ENCODE measurements at places on chromosomes 3 and 15.

GRCh38 chr3:138875754-138876664, 41.3 kb upstream of the PIK3CB start:
- DNase-seq, result no peak

- DNase-seq, result no peak
Measured at GRCh38 chr3:150890831-150891230, 14.4 kb downstream of the MINDY4B start.

- DNase-seq, result no peak
Measured at GRCh38 chr3:134772011-134772410, 23.0 kb upstream of the EPHB1 start.

GRCh38 chr3:189655617-189656016, 24.4 kb downstream of the TP63 start:
- no peak for DNase-seq

GRCh38 chr3:46677411-46677726, 16.1 kb downstream of the ALS2CL start:
- no peak for DNase-seq

- DNase-seq, result no peak
Measured at GRCh38 chr3:16289144-16289889, 24.3 kb downstream of the OXNAD1 start.

GRCh38 chr3:135106445-135106844, 311.4 kb downstream of the EPHB1 start:
- DNase-seq, result peak; percentile 13

- no peak for DNase-seq
Measured at GRCh38 chr15:88174571-88174970, 82.0 kb downstream of the NTRK3 start.

GRCh38 chr3:192005989-192006388, 545.0 kb downstream of the PYDC2 start:
- DNase-seq, result no peak

GRCh38 chr3:29506502-29506901, 225.6 kb downstream of the RBMS3 start:
- DNase-seq, result no peak

- DNase-seq, result no peak
Measured at GRCh38 chr3:186949281-186949982, 19.1 kb downstream of the ST6GAL1 start.

GRCh38 chr15:78993931-78994530, 49.2 kb upstream of the CTSH start:
- DNase-seq, result no peak

DNA sequence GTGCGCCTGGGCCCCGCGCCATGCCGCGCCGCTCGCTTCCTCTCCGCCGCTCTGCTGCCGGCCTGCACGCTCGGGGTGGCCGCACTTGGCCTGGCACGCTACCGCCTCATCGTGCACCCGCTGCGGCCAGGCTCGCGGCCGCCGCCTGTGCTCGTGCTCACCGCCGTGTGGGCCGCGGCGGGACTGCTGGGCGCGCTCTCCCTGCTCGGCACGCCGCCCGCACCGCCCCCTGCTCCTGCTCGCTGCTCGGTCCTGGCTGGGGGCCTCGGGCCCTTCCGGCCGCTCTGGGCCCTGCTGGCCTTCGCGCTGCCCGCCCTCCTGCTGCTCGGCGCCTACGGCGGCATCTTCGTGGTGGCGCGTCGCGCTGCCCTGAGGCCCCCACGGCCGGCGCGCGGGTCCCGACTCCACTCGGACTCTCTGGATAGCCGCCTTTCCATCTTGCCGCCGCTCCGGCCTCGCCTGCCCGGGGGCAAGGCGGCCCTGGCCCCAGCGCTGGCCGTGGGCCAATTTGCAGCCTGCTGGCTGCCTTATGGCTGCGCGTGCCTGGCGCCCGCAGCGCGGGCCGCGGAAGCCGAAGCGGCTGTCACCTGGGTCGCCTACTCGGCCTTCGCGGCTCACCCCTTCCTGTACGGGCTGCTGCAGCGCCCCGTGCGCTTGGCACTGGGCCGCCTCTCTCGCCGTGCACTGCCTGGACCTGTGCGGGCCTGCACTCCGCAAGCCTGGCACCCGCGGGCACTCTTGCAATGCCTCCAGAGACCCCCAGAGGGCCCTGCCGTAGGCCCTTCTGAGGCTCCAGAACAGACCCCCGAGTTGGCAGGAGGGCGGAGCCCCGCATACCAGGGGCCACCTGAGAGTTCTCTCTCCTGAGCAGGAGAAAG, 951 bp downstream of the GPR62 start:
- DNase-seq, result peak; percentile 61

- no peak for DNase-seq
Measured at GRCh38 chr3:102159810-102160451, 274.9 kb upstream of the ZPLD1 start.

DNA sequence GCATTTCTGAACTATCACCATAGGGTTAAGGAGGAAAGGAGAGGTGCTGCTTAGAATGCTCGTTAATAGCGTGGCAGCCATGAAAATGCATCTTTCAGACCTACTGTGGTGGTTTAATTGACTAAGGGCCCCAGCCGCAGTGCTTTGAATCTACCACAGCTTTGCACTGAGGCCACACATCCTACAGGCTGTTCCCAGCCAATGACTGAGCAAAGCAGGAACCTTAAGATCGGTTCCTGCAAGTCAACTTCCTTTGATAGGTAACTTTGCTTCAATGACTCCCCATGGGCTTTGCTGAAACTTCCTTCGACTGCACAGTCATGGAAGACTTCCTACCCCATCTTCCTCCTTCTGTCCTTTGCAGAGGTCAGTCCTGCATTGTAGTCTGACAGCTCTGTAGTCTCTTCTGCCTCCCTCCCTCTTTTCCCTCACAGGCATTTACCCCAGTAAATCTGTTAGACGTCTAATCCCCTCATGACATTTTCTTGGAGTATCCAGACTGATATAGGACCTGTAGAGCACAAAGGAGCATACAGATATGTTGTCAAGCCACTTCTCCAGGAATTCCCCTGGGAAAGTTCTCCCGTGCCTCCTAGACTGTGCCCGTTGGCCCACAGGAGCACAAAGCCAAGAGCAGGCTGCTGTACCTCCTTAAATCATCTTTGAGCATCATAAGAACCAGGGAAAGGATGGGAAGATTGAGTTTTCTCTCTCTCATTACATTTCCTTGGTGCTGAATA, 2.6 kb upstream of the BCL2A1 start:
- peak; percentile 77 for DNase-seq

- no peak for DNase-seq
Measured at GRCh38 chr3:172367205-172368105, 80.8 kb downstream of the GHSR start.

- no peak for DNase-seq
Measured at GRCh38 chr3:172279191-172279640, 169.0 kb downstream of the GHSR start.

GRCh38 chr3:110989446-110989845, 82.2 kb upstream of the NECTIN3 start:
- DNase-seq, result no peak

DNA sequence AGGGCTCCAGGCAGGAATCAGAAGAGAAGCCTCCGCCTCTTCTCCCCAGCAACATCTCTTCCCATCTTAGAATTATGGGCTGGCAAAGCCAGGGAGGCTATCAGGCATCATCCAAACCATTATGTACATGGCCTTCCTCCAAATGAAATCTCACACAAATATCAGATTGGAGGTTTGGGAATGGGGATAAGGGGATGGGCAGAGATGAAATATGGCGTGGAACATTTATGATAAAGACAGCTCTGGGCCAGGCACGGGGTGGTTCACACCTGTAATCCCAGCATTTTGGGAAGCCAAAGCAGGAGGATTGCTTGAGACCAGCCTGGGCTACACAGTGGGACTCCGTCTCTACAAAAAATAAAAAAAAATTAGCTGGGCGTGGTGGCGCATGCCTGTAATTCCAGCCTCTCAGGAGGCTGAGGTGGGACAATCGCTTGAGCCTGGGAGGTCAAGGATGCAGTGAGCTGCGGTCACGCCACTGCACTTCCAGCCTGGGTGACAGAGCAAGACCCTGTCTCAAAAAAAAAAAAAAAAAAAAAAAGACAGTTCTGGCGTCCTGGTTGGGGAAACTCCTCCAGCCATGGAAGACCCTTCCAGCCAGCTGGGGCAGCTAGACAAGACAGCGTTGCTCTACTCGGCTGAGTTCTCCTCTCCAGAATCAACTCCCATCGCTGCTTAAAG, 36.6 kb downstream of the CPN2 start:
- DNase-seq, result no peak

DNA sequence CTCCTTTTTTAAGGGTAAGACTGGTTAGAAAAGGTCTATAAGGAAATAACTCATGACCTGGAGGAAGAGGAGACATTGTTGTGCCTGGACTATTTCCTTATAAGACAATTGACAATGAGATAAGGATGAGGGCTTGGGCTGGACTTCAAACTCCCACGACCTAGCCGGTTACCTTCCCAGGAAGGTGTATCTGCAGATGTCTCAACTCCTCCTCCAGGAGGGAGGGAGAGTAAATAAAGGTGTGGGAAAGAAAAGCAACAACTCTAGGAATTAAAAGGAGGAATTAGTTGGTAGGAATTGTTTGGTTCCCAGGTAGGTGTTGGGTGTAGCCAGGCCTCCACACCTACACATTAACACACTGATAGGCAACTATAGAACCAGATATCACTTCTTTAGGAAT, 97.8 kb upstream of the TBL1XR1 start:
- no peak for DNase-seq

GRCh38 chr3:177961784-177962183, 574.5 kb upstream of the KCNMB2 start:
- no peak for DNase-seq

DNA sequence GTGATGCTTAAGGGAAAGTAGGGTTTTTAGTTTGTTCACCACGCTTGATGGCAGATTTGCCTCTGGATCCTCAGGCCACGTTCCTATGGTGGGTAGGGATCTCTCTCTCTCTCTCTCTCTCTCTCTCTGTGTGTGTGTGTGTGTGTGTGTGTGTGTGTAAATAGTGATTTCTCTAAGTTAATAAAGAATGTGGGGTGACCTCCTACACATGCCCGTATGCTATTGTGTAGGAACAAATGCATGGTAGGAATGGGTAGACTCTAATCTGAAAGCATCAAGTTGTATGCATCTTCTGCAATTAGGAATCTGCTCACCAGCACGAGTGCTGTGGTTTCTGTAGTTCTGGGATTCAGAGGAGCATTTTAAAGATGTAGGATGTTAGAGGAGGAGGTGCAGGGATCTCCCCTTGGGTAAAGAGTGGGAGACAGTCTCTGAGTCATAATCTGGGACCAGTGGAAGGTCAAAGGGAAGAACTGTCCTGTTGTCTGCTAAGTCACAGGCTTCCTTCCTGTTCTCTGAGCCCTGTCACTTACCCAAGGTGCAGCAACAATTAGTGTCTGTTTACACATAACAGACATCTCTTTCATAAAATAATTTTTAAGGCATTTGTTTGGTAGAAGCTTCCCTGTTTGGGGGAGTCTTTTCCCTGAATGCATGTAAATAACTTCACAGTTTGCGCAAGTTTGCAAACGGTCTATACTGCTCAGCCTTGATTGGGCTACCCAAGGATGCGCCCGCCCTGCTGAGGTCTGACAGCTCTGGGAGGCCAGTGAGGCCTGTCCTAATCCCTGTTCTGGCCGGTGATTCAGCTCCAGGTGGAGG, 139.8 kb downstream of the IGF1R start:
- DNase-seq, result no peak

GRCh38 chr3:81311321-81311720, 450.1 kb downstream of the GBE1 start:
- no peak for DNase-seq

- peak; percentile 68 for DNase-seq
Measured at GRCh38 chr3:56855856-56856512, 54.2 kb upstream of the ARHGEF3 start.
